A549 treated with CpdA at 1 μM for 4 hours (cell line): ENCODE measurements at places on chromosomes 3 and 15. TPM values are rescaled to one million over a fixed set of nuclear protein-coding genes. Genes with fewer than 3 reads are reported as not detected.

LEKR1 gene
- total RNA-seq = 0.36 to 1.0 TPM (median 0.51 TPM) in 5 replicates

C3orf22 gene
- not detected in 5 replicates for total RNA-seq

NRROS gene
- total RNA-seq = not detected in 5 replicates

ST6GAL1 gene
- 2.3 to 4.1 TPM (median 3.4 TPM) in 5 replicates for total RNA-seq

PRSS50 gene
- total RNA-seq = not detected in 5 replicates

TRANK1 gene
- 1.5 to 3.1 TPM (median 1.7 TPM) in 5 replicates for total RNA-seq

CCNB2 gene
- 97.0 to 114 TPM (median 102 TPM) in 5 replicates for total RNA-seq

ABCC5 gene
- 10.8 to 14.1 TPM (median 12.0 TPM) in 5 replicates for total RNA-seq

IGSF11 gene
- 3.9 to 5.8 TPM (median 5.1 TPM) in 5 replicates for total RNA-seq

MOBP gene
- 0.09 to 0.25 TPM in 2 of 5 replicates, not detected in the others for total RNA-seq

OXTR gene
- 9.0 to 10.9 TPM (median 9.4 TPM) in 5 replicates for total RNA-seq

STRC gene
- total RNA-seq = 0.09 to 0.45 TPM (median 0.13 TPM) in 5 replicates

ZNF860 gene
- 0.91 to 1.4 TPM (median 0.94 TPM) in 5 replicates for total RNA-seq

ACAP2 gene
- 6.1 to 10.1 TPM (median 7.6 TPM) in 5 replicates for total RNA-seq

RAB11A gene
- total RNA-seq = 261 to 353 TPM (median 295 TPM) in 5 replicates

ZPLD1 gene
- 0.02 TPM in 1 of 5 replicates, not detected in the others for total RNA-seq

ARL14 gene
- 1.1 to 1.8 TPM (median 1.2 TPM) in 5 replicates for total RNA-seq

CFAP100 gene
- total RNA-seq = not detected in 5 replicates

SEC62 gene
- total RNA-seq = 80.2 to 158 TPM (median 94.6 TPM) in 5 replicates

RASSF1 gene
- total RNA-seq = 16.4 to 20.7 TPM (median 18.7 TPM) in 5 replicates

CLEC3B gene
- total RNA-seq = 0.49 TPM in 1 of 5 replicates, not detected in the others

CHRM5 gene
- 0.01 to 0.02 TPM in 2 of 5 replicates, not detected in the others for total RNA-seq

ESYT3 gene
- 0.61 to 0.87 TPM (median 0.68 TPM) in 5 replicates for total RNA-seq

TEX55 gene
- 0.03 TPM in 1 of 5 replicates, not detected in the others for total RNA-seq

DLL4 gene
- 0.62 to 0.68 TPM (median 0.65 TPM) in 5 replicates for total RNA-seq
